NK-92 treated with Interleukin-12 subunit alpha and Interleukin-12 subunit beta, amount 100 ng/mL, for 24 hours (cell line): ENCODE measurements at places on chromosomes 5 and 9.
A peak's percentile ranks its signal among the peaks of the same experiment; 100 is the strongest.

- no peak for DNase-seq
Observed at GRCh38 chr9:15522130-15522755, 11.5 kb upstream of the PSIP1 start.

DNA sequence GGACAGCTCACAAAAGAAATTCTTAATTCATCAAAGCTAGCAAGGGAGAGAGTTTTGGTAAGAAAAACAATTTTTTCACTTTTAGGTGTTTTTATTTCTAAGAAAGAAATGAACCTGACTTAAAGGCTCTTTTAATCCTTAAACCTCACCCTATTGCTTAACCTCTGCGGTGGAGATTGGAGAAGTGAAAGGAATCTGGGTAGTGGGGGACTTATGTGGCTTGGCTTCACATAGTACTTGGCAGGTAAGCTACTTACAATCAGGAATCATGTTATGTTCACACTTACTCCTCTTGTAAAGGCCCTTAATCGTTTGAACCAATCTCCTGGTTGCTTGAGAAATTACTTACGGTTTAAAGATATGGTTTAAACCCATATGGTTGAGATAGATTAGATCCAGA is 104.8 kb downstream of the ISOC1 start:
- no peak for DNase-seq

DNA sequence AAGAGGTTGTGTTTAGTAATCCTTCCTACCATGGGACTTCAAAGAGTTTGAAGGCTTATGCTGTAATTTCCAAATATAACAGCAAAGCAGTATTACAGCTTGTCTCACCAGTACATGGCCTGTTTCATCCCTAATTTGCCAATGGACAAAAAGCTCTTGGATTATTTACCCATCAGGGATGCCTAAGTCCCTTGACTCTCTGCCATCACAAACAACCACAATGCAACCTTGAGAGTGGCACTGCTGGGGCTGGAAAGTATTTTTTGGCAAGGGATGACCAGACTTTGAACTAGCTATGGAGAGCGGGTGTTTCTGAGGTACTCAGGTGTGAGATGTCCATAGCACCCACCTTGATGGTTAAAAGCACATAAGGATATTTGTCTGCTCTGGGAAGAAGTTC is 9.1 kb downstream of the MAMDC2 start:
- no peak for DNase-seq

- DNase-seq = no peak
Observed at GRCh38 chr9:22084336-22085035, 75.4 kb upstream of the CDKN2B start.

- DNase-seq = no peak
Observed at GRCh38 chr5:8644377-8644776, 775.4 kb downstream of the MTRR start.

GRCh38 chr5:169175733-169176132 is 125.2 kb downstream of the SLIT3 start:
- DNase-seq = no peak

DNA sequence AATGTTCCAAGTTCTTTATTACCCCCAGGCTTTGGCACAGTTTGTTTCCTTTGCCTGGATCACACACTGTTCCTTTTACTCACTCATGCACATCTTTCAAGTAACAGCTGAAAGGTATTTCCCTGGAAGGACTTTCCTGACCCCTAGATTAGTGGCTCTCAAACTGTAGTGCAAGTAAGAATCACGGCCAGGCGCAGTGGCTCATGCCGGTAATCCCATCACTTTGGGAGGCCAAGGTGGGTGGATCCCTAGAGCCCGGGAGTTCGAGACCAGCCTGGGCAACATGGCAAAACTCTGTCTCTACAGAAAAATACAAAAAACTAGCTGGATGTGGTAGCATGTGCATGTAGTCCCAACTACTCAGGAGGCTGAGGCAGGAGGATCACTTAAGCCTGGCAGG is 19.1 kb upstream of the DELE1 start:
- no peak for DNase-seq

DNA sequence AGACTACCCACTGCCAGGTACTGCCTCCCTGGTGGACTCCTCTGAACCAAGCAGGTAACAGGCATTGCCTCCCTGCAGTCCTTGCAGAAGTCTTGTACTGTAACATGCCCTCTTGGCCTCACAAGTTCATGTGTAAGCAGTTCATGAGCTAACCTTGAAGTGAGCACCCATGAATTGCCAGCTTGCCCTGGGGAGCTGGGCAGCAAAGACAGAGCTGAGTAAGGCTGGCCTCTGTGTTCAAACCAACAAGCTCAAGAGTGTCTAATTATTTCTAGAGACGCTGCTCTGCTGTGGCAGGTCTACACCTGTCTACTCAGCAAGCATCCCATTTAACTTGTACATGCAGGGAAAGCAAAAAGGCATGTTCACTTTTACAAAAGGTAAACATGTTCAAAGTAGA is 113.5 kb downstream of the FEM1C start:
- DNase-seq = no peak

DNA sequence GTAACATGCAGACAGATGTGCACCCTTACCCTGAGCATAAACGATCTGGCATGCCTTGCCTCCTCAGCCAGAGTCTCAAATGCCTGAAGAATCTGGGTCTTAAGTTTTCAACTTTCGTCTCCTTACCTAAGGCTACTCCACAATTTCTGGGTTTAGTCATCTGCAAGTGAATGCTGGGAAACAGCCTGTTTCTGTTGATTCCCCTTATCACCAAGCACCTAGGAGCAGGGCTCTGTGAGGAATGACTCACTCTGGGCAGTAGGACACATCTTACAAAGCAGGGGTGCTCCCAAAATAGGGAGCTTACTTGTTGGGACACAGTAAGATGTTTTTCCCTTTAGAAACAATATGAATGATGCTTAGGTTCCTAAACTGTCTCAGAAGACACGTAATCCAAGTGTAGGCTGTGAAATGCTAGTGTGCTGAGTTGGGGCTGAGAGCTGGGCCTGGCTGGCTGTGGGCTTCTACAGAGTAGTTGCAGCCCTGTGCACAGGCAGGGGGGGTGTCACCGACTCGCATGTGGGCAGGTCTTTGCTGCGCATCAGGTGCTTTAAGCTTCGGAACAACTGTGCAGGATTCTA is 58.0 kb downstream of the DAP start:
- DNase-seq = no peak

- DNase-seq = no peak
Observed at GRCh38 chr9:19380826-19381075, 715 bp upstream of the RPS6 start.

- DNase-seq = no peak
Observed at GRCh38 chr5:79692596-79692995, 3.0 kb downstream of the CMYA5 start.

- no peak for DNase-seq
Observed at GRCh38 chr9:8096091-8096490, 296.5 kb upstream of the DMAC1 start.

DNA sequence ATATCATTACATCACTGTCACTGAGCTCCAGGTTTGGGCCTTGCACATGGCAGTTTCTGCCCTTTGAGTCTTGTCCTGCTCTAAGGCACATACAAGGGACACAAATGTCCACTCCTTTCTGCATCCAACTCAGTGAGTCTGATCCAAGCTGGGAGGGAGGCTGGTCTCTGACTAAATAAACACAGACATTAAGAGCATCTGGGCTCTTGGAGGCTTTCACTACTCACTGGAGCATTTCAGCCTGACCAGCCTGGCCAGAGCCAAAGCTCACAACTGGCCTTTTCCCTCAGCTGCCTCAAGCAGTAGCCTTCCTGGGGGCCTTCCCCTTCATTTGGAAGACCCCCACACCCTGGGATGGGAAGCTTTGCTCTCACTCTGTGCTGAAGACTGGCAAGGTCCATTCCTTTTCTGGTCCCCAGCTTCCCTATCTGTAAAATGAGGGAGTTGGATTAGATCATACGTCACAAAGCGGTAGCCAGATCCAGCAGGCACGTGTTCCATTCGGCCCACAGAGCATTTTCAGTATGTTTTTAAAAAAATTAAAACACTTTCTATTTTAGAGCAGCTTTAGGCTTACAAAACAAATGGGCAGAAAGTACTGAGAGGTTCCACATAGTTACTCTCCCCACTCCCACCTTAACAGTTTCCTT is 58.6 kb upstream of the XPA start:
- no peak for DNase-seq

- DNase-seq = no peak
Observed at GRCh38 chr5:140261403-140262171, 41.3 kb downstream of the PFDN1 start.

- DNase-seq = no peak
Observed at GRCh38 chr5:60568646-60569045, 131.3 kb downstream of the DEPDC1B start.

GRCh38 chr9:104280178-104280560 is 186.1 kb downstream of the SMC2 start:
- no peak for DNase-seq

- DNase-seq = no peak
Observed at GRCh38 chr9:107024193-107024592, 161.2 kb downstream of the ZNF462 start.

DNA sequence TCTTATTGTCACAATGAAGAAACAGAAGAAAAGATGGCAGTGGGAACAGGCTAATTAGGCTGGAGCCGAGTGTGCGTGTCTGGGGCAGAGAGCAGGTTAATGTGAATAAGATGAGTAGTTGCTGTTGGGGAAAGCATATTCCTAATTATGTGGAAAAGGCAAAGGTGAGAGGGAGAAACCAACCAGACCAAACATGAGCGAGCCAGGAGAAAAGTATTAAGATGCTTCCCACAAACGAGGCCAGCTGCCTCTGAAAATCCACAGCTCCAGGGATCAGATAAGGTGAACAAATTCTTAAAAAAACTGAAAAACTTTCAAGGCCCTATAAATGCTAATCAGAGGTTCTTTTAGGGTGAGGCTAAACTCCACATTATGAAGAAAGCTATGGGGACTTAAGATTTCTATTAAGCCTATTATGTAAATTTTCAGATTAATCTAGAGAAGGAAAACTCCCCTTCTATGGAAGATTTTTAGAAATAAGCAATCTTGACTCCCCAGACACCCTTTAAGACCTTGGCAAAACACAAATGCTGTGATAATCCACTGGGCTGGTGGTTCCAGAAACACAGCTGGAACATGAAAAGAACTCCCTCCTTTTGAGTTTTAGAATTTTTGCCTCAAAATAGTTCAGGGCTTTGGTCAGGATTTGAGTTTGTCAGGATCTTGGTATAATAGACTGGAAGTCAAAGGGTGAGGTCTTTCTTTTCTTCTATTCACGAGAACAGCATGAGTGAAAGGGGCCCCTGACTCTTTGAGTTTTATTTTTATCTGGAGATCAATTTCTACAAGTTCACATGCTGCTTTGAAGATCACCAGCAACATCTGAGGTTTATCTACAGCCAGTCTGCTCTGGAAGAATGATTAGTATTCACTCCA is 238.1 kb downstream of the SPOCK1 start:
- no peak for DNase-seq

DNA sequence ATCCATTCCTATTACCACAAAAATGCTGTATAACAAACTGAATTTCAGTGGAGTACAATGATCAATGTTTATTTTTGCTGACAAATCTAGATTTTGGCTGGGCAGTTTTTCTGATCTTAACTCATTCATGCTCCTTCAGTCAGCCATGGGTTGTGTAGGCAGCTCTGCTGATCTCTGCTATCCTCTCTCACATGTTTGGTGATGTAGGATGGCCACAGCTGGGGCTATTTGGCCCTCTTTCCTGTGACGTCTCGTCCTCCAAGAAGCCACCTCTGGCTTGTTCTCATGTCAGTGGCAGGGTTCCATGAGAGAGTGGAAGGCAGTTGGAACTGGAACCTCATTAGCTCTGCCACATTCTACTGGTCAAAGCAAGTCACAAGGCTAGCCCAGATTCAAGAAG is 8.9 kb downstream of the NLN start:
- DNase-seq = no peak

GRCh38 chr9:136045595-136046553 is 49.2 kb downstream of the NACC2 start:
- no peak for DNase-seq

- no peak for DNase-seq
Observed at GRCh38 chr9:38053697-38054461, 15.1 kb downstream of the SHB start.

DNA sequence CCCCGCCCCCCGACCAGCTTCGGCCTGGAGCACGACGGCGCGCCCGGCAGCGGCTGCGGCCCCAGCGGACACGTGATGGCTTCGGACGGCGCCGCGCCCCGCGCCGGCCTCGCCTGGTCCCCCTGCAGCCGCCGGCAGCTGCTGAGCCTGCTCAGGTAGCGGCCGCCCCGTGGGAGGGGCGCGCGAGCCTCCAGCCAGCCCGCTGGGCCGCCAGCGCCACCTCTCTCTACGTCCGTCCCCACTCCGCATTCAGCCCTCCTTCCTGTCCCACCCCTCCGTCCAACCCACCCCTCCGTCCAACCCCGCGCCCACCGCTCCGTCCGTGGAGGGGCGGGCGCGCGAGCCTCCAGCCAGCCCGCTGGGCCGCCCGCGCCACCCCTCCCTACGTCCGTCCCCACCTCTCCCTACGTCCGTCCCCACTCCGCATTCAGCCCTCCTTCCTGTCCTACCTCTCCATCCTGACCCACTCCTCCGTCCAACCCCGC is 6.5 kb downstream of the ADAMTS13 start:
- no peak for DNase-seq

- no peak for DNase-seq
Observed at GRCh38 chr5:84382363-84383295, 2.1 kb downstream of the EDIL3 start.

GRCh38 chr9:4905135-4905490 is 80.0 kb upstream of the JAK2 start:
- no peak for DNase-seq

GRCh38 chr5:134975078-134975715 is 7.5 kb downstream of the CATSPER3 start:
- peak; percentile 13 for DNase-seq
